ENCODE measurements at places on chromosomes 6 and 20. TPM values are rescaled to one million over a fixed set of nuclear protein-coding genes. Genes with fewer than 3 reads are reported as not detected.

DNA sequence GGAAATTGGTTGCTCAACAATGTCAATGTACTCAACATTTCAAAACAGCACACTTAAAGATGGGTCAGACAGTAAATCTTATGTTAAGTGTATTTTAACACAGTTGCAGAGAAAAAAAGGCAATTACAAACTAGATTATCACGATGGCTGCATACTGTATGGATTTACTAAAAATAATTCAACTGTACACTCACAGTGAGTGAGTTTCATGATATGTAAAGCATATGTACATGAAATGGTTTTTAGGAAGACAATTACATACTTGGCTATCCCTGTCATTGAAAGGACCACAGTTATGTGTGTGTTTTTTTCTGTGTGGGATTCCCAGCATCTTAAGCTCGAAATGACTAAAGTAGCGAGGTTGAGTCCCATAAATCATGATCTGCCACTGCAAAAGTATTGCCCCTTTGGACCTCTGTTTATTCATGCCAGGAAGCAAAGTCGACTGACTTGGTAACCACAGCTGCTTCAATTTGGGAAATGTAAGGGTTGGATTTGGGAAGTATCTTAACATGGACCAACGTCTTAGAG, 5.5 kb upstream of the SALL4 start:
- DNase-seq, result no peak

- no peak for DNase-seq
Observed at GRCh38 chr6:158445426-158446085, 114.3 kb upstream of the TMEM181 start.

GRCh38 chr20:51697096-51697826, 70.9 kb downstream of the ATP9A start:
- no peak for DNase-seq

ARMH2 gene
- polyA plus RNA-seq, result not detected
